ENCODE measurements at places on chromosomes 2 and 18. TPM values are rescaled to one million over a fixed set of nuclear protein-coding genes. Genes with fewer than 3 reads are reported as not detected.

PRADC1 gene
- 25.1 TPM for polyA plus RNA-seq

LAMA3 gene
- polyA plus RNA-seq: not detected

TDRD15 gene
- polyA plus RNA-seq: not detected

CHRNA1 gene
- not detected for polyA plus RNA-seq

REG3G gene
- polyA plus RNA-seq: not detected

RAB17 gene
- not detected for polyA plus RNA-seq

SFT2D3 gene
- polyA plus RNA-seq: 2.1 TPM

SERPINB4 gene
- polyA plus RNA-seq: not detected

SIX2 gene
- polyA plus RNA-seq: not detected

CYS1 gene
- polyA plus RNA-seq: not detected

IKZF2 gene
- 1.9 TPM for polyA plus RNA-seq

ATOH8 gene
- polyA plus RNA-seq: not detected

THSD7B gene
- not detected for polyA plus RNA-seq

FLACC1 gene
- 3.1 TPM for polyA plus RNA-seq

IL36B gene
- not detected for polyA plus RNA-seq

CCDC121 gene
- 1.7 TPM for polyA plus RNA-seq

SAG gene
- not detected for polyA plus RNA-seq

SNORC gene
- polyA plus RNA-seq: not detected

MC5R gene
- polyA plus RNA-seq: not detected

NYAP2 gene
- polyA plus RNA-seq: not detected

CNTNAP5 gene
- not detected for polyA plus RNA-seq

KIF1A gene
- not detected for polyA plus RNA-seq

RAB6C gene
- 0.09 TPM for polyA plus RNA-seq

TYMS gene
- polyA plus RNA-seq: not detected

TTN gene
- polyA plus RNA-seq: 4.9 TPM

ANKRD29 gene
- 0.18 TPM for polyA plus RNA-seq

HOXD9 gene
- not detected for polyA plus RNA-seq

DRC1 gene
- not detected for polyA plus RNA-seq

ATP6V1C2 gene
- polyA plus RNA-seq: not detected

OTOS gene
- not detected for polyA plus RNA-seq

CFAP65 gene
- polyA plus RNA-seq: not detected

LMAN2L gene
- 28.4 TPM for polyA plus RNA-seq

EMILIN1 gene
- 1.1 TPM for polyA plus RNA-seq

FAP gene
- not detected for polyA plus RNA-seq

L3MBTL4 gene
- polyA plus RNA-seq: 0.49 TPM

TNFRSF11A gene
- polyA plus RNA-seq: not detected

COBLL1 gene
- not detected for polyA plus RNA-seq

ANKRD30B gene
- polyA plus RNA-seq: not detected

ANKRD30BL gene
- polyA plus RNA-seq: not detected

FOXD4L1 gene
- polyA plus RNA-seq: not detected

KIF3C gene
- 1.7 TPM for polyA plus RNA-seq

ZNF892 gene
- 1.2 TPM for polyA plus RNA-seq

DCC gene
- not detected for polyA plus RNA-seq

NDUFB3 gene
- 361 TPM for polyA plus RNA-seq

ANKRD62 gene
- not detected for polyA plus RNA-seq

PDCD1 gene
- polyA plus RNA-seq: 0.24 TPM

SKA1 gene
- polyA plus RNA-seq: 0.16 TPM

GPR35 gene
- 0.20 TPM for polyA plus RNA-seq

ZRANB3 gene
- polyA plus RNA-seq: 7.4 TPM

CPO gene
- polyA plus RNA-seq: not detected

LAPTM4A gene
- 103 TPM for polyA plus RNA-seq

HRH4 gene
- not detected for polyA plus RNA-seq

STK16 gene
- polyA plus RNA-seq: 18.8 TPM

RGPD3 gene
- polyA plus RNA-seq: not detected

SEPTIN10 gene
- polyA plus RNA-seq: 0.53 TPM

FSHR gene
- polyA plus RNA-seq: not detected

GTF3C2 gene
- polyA plus RNA-seq: 26.6 TPM

FER1L5 gene
- polyA plus RNA-seq: not detected

IL36G gene
- polyA plus RNA-seq: not detected
